ENCODE measurements at places on chromosomes 2 and 18.

DNA sequence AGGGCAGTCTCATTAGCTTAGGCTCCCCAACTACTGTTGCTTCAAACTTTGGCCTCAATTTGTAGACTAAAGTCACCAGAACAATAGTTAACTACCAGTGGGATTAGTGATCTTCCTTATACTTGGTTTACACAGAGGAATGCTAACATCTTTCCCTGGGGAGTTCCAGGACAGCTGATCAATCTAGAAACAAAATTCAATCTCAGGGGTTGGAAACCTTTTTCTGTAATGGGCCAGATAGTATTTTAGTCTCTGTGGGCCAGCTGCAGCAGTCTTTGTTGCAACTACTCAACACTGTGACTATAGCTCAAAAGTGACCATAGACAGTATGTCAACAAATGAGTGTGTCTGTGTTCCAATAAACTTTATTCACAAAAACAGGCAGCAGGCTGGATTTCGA is 85.7 kb downstream of the METTL8 start:
- DNase-seq, result no peak

GRCh38 chr2:171703574-171704347 is 16.5 kb downstream of the DYNC1I2 start:
- no peak for DNase-seq

- DNase-seq, result no peak
Observed at GRCh38 chr2:238956676-238957075, 108.8 kb downstream of the TWIST2 start.

- DNase-seq, result no peak
Observed at GRCh38 chr2:222752746-222753145, 81.3 kb downstream of the MOGAT1 start.

DNA sequence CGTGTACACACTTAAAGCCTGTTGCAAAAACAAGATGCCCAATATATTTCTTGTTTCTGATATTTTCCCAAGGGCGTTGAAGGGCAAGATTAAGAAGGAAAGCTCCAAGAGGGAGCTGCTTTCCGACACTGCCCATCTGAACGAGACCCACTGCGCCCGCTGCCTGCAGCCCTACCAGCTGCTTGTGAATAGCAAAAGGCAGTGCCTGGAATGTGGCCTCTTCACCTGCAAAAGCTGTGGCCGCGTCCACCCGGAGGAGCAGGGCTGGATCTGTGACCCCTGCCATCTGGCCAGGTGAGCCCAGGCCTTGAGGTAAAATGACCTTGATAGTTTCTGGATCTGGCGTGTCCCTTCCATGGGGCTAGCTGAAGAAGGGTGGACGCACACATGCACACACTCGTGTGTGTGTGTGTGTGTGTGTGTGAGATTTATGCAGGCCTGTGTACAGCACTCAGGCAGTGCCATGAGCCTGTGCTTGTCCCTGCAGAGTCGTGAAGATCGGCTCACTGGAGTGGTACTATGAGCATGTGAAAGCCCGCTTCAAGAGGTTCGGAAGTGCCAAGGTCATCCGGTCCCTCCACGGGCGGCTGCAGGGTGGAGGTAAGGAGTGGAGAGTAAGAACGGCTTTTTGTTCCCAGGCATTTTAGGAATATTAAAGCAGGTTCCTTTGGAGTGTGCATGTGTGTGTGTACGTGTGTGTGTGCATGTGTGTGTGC is 23.6 kb downstream of the MLPH start:
- DNase-seq, result no peak

DNA sequence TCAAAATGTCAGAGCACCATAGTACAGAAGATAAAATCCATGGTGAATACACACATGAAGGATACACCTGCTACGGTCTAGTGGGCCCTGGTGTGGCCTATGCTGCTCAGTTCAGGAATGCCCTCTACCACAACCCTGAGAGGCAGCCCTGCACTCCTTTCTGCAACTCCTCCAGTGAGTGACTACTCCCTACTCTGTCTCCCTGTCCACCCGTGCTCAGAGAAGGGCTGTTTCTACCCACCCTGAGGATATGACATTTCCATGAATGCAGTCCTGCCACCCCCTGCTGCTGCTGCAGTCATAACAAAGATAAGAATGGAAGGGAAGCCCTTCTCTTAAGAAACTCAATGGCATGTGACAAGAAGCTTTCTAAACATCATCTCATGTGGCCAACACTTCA is 137.0 kb downstream of the EN1 start:
- DNase-seq, result no peak

GRCh38 chr18:73976433-73976832 is 171.2 kb downstream of the FBXO15 start:
- DNase-seq, result no peak

GRCh38 chr2:3160751-3161330 is 216.8 kb downstream of the EIPR1 start:
- no peak for DNase-seq
